ENCODE measurements at places on chromosomes 3 and 15. TPM values are rescaled to one million over a fixed set of nuclear protein-coding genes. Genes with fewer than 3 reads are reported as not detected.

The PLSCR2 gene
- not detected for total RNA-seq

The MYRIP gene
- 1.6 TPM for total RNA-seq

The SLC25A38 gene
- total RNA-seq = 14.4 TPM

The ATP13A5 gene
- total RNA-seq = not detected

The TRPM1 gene
- not detected for total RNA-seq

The SLC35G2 gene
- 1.8 TPM for total RNA-seq

The RPUSD2 gene
- 10.1 TPM for total RNA-seq

The GOLGA8N gene
- total RNA-seq = 7.4 TPM

The TNIK gene
- 22.5 TPM for total RNA-seq

The SNTN gene
- total RNA-seq = not detected

The SST gene
- not detected for total RNA-seq

The NRROS gene
- total RNA-seq = 2.4 TPM

The CSPG5 gene
- total RNA-seq = 0.22 TPM

The TIMP4 gene
- total RNA-seq = 17.4 TPM

The C3orf22 gene
- total RNA-seq = not detected

The NR1D2 gene
- 47.1 TPM for total RNA-seq

The VIPR1 gene
- 3.4 TPM for total RNA-seq

The NPTN gene
- 188 TPM for total RNA-seq
